ENCODE measurements at places on chromosomes 1 and 21.

DNA sequence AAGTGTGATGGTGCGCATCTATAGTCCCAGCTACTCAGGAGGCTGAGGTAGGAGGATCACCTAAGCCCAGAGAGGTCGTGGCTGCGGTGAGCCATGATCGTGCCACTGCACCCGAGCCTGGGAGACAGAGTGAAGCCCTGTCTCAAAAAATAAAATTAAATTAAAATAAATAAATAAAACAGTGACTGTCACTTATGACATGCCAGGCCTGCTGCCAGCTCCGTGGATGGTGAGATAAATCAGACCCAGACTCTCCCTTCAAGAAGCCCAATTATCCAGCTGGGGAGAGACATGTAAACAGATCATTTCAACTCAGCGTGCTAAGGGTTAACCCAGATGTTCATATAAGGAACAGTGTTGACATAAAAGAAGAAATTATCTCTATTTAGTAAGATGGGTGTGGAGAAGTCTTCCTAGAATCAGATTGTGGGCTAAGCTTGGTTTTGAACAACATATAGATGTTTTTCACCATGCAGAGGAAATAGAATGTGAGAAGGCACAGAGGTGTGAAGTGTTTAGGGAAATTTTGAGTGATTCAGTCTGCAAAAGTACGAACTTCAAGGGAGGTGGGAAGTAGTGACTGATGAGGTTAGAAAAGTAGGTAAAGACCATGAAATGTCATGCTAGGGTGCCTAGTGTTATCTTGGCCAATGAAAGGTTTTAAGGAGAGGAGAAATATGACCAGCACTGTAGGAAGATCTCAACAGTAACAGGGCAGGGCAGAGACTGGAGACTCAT, 18.3 kb downstream of the YARS1 start:
- no peak for DNase-seq

DNA sequence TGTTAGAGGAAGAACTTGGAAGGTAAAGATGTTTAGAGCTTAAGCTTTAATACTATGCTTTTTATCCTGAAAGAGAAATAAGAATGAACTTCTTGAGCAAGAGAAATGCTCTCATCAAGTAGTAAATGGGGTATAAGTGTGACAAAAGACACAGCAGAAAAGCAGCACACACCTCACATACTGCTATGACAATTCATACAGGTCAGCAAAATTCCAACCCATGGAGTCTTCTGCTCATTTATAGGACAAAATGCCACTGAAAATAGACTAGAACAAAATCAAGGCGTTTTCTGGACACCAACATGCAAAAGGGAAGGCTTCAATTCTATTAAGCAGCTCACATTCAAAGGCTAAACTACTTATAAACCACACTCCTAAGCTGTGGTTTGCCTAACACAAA, 61.2 kb downstream of the EYA3 start:
- DNase-seq: no peak

DNA sequence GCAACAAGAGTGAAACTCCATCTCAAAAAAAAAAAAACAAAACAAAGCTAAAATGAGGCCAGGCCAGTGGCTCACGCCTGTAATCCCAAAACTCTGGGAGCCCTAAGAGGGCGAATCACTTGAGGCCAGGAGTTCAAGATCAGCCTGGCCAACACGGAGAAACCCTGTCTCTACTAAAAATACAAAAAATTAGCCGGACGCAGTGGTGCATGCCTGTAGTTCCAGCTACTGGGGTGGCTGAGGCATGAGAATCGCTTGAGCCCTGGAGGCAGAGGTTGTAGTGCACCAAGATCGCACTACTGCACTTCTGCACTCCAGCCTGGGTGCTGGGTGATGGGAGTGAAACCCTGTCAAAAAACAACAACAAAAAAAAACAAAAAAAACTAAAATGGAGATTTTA, 191.2 kb upstream of the SGIP1 start:
- no peak for DNase-seq

GRCh38 chr1:8733484-8733883, 84.0 kb downstream of the RERE start:
- no peak for DNase-seq

DNA sequence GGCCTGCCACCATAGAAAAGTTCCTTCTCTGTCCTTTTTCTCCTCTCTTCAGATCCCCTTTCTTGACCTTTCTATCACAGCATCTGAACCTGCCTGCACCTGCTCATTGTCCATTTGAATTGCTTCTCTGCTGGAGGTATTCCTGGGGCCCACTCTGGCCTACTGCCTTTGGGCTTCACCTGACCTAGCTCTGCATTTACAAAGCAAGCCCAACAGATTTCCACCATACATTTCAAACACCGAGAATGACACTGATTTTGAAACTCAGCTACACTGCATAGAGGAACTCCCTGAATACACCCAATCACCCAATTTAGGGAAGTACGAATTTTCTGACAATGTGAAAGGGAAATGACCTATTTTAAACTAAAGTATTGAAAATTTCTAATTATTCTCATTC, 284.5 kb upstream of the USP25 start:
- DNase-seq: no peak

DNA sequence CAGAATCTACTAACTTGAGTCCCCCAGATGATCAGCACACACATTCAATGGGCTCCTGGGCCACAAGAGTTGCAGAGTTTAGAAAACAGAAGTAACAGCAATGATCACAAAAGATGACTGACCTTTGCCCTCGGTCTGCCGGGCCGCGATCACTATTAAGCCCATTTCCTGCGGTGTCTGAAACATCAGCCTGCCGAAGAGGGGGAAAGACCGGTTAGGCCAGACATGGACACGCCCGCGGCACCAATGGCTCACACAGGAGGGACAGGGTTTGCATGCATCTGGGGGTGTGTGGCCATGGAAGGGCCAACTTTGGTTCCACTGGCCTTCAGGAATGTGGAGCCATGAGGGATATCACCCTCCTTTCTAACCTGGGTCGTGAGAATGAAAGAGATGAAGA, 68.2 kb downstream of the SIM2 start:
- no peak for DNase-seq

- peak; percentile 62 for DNase-seq
Measured at GRCh38 chr1:109643385-109644230, 12.3 kb upstream of the GSTM4 start.

GRCh38 chr1:46723901-46724300, 5.0 kb upstream of the EFCAB14 start:
- no peak for DNase-seq

DNA sequence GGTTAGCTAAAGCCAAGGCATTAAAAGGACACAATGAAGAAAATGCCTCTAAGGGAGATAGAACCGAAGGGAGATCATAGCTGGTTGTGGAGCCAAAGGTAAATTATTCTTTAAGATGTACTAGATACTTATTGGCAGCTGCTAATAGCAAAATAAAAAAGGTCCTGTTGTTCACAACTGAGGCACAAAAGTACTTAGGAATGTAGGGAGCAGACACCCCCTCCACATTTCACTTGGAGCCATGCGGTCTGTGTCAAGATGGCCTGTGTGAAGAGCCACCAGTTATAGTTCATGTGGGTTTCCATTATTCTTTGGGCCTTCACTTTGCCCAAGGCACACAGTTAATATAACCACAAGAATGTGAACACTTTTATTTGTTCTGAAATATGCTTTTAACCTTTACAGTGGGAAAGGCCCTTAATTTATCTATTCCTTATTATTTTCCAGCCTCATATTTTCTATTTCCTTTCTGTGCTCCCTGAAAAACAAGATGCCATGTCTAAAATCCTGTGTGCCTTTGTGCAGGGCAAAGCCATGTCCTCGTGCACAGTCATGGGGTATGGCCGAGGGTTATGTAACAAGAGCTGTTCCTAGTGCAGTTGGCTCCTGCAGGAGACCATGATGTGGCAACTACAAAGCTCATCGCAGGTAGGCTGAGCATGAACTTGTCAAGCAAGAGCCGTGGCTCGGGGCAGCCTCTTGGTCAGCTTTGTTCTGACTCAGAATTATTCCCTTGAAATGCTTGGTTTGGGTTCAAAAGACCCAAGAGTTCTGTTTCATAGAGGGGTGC, 16.2 kb upstream of the WDR26 start:
- no peak for DNase-seq

GRCh38 chr21:39088831-39089380, 94.3 kb downstream of the PSMG1 start:
- DNase-seq: no peak

GRCh38 chr21:45632637-45633251, 10.8 kb upstream of the PCBP3 start:
- no peak for DNase-seq

- DNase-seq: no peak
Measured at GRCh38 chr1:54864460-54865208, 22.4 kb downstream of the DHCR24 start.
